ENCODE measurements at places on chromosomes 1 and 21.

DNA sequence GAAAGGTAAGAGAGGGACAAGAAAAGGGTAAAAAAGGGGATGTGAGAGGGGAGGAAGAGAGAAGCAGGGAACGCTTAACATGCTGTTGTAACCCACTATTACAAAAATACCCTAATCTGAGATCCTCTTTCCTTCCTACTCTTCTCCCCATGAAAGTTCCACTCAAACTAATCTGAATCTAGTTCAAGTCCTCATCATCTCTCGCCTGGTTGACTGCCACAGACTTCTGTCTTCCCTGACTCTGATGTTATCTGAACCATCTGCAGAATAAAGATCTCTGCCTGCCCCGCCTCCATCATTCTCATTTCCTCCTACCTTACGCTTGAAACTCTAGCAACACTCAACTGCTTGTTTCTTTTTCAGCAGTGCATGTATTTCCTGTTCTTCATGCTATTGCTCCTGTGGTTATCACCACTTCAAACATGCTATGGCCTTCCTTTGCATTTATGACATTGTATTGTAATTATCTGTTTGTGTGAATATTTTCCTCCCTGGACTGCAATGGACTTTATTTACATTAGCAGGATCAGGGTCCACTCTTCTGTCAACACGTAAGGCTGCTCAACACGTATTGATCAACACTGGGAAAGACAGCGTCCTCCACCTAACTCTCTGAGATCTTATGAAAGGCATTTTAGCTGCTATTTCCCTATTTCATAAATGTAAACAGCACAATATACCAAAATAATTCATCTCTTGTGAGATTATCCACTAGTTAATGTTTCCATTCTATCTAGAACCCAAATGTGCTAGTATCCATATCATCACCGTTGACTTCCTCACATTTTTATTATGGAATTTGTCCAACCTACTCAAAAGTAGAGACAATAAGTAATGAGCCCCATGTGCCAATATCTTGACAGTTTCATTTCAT, 215.5 kb upstream of the USP25 start:
- DNase-seq = no peak

DNA sequence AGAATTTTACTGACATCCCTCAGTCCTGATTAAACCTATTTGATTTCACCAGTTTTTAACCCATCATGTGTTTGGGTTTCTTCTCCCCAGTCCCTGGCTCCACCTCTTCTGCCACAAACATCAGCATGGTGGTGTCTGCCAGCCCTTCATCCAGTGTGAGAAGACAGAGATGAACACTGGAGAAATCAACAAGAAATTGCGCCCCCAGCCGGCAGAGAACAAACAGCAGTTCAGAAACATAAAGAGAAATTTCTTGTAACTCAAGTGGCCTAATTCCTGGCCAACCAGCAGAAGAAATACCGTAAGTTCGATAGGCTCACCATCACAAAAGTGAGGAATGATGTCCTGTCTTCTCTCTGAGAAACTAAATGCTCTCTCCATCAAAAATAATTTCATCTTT, 18.3 kb downstream of the S100A11 start:
- no peak for DNase-seq

DNA sequence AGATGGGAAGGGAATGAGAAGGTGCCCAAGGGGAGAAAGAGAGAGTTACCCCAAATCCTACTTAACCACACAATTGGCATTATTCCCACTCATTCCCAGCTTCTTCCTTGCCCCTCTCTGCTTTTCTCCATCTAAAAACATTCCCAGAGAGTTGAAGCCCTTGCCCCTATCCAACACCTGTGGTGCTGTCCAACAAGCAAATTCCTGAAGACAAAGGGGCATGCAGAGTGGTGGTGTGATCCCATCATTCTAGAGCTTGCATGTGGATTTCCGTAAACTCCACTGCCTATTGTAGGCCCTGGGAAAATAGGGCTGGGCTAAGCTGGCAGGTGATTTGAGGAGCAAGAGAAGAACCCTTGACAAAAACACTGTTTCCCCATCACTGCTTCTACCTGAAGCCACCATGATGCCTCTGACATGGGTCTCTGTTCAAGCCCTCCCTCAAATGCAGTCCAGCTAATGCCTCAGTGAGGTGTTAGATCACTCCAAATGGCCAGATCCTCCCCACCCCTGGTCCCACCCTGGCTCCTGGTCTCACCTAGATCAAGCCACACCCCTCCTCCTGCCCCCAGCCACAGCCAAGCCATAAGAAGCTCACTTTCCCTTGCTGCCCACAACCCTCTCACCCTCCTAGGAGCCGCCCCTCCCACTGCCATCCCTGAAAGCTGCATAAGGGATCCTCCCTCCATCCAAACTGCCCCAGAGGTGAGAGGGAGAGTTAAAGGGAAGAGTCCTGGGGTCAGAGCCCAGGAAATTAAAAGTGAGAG, 29.5 kb downstream of the SYT2 start:
- no peak for DNase-seq

DNA sequence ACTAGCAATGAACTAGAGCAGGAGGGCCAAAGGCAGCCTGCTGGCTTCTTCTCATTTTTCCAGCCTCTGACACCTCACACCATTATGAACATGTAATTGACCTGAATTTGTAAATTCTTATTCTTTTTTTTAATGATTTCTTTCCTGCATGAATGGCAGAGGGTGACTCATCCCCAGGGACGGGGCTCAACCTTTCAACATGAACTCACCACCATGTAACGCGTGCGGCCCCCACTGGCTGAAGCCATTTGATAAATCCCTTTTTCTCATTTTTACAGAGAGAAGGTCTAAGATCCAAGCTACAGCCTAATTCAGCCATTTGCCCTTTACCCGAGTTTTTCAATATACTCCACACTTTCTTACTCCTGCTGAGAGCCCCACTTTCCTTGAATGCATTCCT, 9.3 kb upstream of the ETS2 start:
- no peak for DNase-seq

DNA sequence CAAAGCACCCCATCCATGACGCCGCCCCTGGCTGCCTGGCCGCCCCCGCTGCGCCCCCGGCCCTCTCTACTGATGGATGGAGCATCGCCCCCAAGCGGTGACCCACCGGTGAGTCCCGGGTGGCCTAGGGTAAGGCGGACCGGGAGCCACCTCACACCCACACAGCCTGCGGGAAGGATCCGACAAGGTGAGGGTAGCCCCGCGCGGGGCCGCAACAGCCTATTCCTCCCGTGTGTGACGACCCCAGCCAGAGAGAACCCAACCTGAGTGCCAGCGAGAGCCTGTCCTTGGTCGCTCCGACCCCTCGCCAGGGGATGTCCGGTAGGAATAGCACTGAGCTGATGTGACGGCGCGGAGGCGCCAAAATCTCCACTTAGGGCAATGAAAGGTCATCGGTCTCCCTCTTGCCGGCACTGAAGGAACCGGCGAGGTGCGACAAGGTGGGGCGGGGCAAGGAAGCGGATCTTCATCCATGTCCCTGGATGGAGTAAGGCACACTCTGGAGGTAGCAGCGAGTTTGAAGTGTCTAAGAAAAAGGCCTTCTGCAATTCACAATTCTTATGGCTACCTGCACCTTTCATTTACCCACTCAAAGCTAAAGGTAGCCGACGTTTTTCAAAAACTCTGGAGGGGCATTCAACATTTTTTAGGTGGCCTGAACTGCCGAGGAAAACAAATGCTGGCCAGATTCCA, 19.7 kb upstream of the CHIA start:
- no peak for DNase-seq

Measured in bronchial epithelial cell (primary cell).